ENCODE measurements at places on chromosomes 7 and 10.

- DNase-seq: no peak
Measured at GRCh38 chr7:106545275-106545674, 115.7 kb downstream of the CCDC71L start.

DNA sequence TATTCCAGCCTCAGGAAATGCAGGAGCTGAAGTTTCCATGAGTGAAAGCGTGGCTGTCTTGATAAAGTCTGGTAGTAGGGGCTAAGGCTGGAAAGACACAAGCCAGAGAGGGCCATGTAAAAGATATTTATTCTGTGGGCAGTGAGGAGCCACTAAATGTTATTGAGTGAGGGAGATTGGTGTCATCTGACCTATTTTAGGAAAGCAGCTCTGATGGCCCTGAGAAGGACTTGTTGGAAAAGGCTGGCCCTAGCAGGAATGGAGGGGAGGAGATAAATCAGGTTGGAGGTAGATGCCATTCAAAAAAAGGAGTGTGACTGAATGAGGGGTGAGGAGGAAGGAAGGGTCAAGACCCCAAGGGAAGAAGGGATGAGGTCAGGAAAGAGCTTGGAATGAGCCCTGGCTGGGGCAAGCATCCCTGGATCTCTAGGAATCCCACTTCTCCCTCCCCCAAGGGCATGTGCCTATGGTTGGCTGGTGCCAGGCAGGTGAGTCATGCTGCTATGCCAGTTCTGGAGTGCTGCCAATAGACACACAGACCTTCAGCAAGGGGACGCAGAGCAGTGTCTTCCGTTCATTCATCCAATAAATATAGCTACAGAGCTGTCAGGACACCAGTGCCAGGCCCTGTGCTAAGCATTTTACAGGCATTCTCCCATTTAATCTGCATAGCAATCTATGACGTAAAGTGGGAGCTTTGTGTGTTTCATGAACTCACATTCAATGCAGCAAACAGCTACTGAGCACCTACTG is 2.0 kb downstream of the ANKRD2 start:
- DNase-seq: no peak

GRCh38 chr10:21584834-21585530 is 51.0 kb downstream of the MLLT10 start:
- DNase-seq: no peak

DNA sequence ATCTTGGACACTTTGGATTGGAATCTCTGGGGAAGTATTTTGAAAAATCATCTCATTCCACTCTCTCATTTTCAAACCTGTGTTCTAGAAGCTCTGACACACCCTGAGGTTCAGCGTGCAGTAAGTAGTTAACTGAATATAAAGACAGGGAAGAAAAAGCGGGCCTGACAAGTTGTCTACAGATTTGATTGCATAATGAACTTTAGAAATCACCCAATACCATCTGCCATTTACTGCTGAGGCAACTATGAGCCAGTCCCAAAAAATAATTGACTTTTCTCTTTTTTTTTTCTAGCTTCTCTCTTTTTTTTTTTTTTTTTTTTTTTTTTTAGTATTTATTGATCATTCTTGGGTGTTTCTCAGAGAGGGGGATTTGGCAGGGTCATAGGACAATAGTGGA is 29.5 kb downstream of the CDC123 start:
- no peak for DNase-seq

GRCh38 chr7:114784177-114784576 is 137.7 kb upstream of the MDFIC start:
- no peak for DNase-seq

Measured in CD4-positive, alpha-beta T cell treated with Interleukin-15 for 1 hour (primary cell).